ENCODE measurements at places on chromosomes 16 and 17.

- no peak for DNase-seq
Measured at GRCh38 chr16:1338855-1339675, 5.6 kb downstream of the BAIAP3 start.

DNA sequence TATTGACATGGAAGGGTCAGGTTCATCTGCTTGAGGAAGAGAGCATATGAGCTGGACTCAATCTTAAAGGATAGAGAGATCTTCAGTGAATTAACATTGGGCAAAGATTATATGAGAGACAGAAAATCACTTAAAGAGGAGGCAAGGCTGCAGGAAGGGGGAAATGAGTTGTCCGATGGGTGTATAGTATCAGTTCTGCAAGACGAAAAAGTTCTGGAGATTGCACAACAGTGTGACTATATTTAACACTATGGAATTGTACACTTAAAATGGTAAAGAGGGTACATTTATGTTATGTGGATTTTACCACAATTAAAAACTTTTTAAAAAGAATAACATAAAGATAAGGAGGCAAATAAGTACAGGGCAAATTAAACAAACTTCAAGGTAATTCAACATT lies 80.7 kb downstream of the HELZ start:
- no peak for DNase-seq

GRCh38 chr16:31532120-31532519 lies 4.4 kb downstream of the AHSP start:
- no peak for DNase-seq

DNA sequence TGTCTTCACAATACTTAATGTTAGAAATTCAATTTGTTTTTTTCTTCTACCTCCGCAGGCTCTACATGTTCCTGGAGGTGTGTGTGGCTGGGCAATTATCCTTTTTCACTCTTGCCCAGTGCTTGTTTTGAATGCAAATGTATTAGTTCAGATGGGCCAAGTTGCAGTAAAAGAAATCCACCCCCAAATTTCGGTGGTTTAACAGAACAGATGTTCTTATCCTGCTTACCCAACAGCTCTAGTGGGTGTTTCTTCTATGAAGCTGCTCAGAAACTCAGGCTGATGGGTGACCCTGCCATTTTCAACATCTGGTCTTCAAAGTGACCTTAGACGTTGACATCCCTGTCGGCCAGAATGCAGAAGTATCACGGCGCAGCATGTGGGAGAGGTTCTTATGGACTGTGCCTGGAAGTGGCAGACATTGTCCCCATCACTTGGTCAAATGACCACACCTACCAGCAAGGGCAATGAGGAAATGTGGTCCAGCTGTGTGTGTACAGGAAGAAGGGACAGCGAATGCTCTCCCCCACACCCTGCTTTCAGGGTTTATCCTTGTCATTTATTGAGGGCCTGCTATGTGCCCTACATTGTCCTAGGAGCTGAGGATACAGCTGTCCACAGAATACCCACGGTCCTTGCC lies 157.3 kb downstream of the CDH13 start:
- DNase-seq, result no peak

- no peak for DNase-seq
Measured at GRCh38 chr16:66247516-66248481, 118.7 kb upstream of the CDH5 start.

GRCh38 chr17:44788139-44788538 lies 29.4 kb downstream of the ADAM11 start:
- no peak for DNase-seq

DNA sequence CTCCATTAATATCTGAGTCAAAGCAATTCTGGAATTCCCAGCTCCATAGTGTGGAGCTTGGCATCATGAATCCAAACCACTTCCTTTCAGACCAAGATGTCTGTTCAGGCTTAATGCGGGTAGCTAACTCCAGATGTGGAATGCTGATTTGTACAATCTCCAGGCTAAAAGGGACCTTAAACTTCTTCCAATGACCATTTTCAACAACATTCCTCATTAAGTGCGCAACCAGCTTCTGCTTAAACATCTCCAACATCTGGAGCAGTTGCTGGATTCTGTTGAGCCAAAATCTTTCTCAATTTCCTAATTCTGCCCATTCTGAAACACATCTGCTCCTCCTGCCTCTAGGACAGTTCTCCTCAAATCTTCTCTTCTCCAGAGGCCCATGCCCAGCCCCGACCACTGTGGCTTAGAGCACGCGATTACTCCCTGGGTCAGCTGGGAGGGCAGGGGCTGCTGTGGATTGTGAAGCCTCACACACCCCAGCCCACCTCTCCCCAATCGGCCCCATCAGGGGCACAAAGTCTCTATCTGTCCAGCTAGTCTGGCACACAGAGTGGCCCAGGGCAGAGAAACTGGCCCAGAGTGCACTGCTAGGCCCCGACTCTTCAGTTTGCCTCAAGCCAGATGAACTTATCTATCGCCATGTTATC lies 36.2 kb downstream of the ASPA start:
- no peak for DNase-seq

Measured in NCI-H524 treated with DMSO at 0.1 percent for 48 hours (cell line).